ENCODE measurements at places on chromosomes 12 and 14.

- no peak for DNase-seq
Measured at GRCh38 chr12:88299567-88300101, 157.5 kb downstream of the TMTC3 start.

- DNase-seq = no peak
Measured at GRCh38 chr14:73428353-73428824, 30.0 kb downstream of the NUMB start.

DNA sequence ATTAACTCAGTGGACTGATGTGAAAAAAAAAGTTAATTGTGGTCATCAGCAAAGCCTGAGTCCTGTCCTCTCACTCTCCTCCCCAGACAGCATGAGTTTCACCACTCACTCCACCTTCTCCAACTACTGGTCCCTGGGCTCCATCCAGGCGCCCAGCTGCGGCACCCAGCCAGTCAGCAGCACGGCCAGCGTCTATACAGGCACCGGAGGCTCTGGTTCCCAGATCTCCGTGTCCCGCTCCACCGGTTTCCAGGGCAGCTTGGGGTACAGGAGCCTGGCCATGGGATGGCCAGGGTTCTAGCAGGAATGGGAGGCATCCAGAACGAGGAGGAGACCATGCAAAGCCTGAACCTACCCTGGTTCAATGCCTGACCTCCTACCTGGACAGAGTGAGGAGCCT is 6.0 kb downstream of the MED6 start:
- DNase-seq = no peak

- no peak for DNase-seq
Measured at GRCh38 chr12:44509471-44509870, 366.6 kb downstream of the NELL2 start.

GRCh38 chr14:72634691-72635616 is 258.9 kb downstream of the DPF3 start:
- DNase-seq = no peak

- DNase-seq = no peak
Measured at GRCh38 chr14:88380405-88380804, 5.1 kb upstream of the SPATA7 start.

- DNase-seq = no peak
Measured at GRCh38 chr14:40581264-40581663, 1025.4 kb upstream of the LRFN5 start.

DNA sequence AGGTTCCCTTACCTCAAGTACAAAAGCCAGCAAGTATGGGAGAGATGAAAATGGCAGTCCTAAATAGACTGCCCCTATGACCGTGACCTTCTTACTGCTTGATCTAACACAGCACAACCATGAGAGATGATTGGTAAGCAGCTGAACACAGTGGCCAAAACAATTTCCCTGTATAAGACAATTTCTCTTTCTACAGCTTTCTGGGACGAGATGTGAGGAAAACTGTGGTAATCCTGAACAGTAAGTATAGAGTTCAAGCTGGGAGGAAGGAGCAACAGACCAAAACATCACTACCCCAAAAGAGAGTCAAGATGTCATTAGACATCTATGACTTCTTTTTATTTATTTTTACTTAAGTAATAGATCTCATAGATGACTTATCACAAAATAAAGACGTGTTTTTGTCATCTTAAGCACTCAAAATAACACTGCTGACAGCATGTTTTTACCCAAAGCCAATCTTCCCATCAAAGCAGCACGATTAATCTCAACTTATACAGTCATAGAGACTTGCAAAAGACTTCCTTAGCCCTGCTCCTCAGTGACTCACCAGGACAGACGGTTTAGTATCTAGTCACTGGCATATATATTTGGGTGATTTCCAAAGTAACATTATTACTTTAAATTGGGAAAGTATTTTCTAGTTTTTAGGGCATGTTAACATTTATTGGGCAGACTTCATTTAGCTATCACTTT is 3.7 kb downstream of the TMEM52B start:
- DNase-seq = no peak

DNA sequence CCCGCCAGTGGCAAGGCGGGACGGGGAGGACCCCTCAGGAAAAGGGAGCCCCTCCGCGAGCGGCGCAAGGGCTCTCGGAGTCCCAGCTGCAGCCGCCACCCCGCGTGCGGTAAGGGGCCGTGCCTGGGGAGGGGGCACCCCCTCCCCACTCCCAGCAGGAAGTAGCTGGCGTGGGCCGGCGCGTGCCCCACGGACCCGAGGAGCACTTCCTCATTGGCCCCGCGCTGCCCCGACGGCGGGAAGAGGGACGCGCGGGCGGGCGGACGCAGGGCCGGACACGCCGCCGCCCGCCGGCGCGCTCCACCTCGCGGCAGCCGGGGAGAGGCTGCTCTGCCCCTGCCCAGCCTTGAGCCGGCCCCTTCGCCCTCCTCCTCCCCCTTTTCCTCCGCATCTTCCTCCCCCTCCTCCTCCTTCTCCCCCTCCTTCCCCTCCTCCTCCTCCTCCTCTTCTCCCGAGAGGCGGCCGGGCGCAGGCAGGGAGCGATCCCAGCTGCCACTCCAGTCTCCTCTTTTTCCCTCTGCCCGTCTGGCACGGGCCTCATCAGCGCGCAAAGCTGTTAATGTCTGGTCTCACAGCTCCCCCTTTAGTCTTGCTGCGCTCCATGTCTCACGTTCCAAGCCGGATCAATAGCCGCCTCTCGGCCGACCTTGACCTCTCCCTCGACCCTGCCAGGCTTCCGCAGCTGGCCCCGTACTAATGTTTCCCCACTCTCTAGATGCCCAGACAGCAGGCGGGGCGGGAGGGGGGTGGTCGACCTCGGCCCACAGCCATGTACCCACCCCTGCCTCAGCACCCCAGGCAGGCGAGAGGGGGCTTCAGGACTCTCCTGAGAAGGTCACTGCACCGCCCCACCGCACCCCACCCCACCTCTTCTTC is 2.6 kb upstream of the BCL11B start:
- peak; percentile 31 for DNase-seq

DNA sequence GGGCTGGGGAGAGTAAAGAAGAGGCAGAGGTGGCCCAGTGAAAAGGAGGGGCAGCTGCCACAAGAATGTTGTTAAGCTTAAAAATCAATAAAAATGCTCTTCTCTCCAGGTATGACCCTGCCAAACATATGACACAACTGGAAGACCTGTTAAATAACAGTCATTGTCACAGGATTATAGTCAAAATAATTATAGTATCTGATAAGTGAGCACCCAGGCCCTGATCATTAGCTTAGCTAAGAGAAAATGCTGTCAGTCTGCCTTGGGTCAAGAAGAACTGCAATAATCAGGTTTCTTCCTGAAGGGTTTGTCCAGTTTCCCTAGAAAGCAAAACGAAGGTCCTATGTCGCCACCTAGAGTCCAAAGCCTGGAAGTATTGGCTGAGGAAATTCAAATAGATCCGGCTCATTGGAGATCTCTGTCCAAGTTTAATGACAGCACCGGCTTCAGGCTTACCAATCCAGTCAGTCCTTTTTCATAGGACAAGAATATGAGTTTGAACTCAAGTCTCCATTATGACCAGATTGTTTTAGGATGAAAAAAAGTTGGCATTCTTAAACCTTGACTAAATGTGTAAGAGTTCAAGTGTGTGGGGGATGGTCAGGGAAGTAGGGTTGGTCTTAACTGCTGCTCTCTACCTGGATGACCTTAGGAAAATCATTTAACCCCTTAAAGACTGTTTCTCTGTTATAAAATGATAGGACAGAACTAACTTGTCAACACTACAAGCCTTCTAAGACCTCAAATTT is 22.5 kb upstream of the NKX2-8 start:
- DNase-seq = peak; percentile 13

DNA sequence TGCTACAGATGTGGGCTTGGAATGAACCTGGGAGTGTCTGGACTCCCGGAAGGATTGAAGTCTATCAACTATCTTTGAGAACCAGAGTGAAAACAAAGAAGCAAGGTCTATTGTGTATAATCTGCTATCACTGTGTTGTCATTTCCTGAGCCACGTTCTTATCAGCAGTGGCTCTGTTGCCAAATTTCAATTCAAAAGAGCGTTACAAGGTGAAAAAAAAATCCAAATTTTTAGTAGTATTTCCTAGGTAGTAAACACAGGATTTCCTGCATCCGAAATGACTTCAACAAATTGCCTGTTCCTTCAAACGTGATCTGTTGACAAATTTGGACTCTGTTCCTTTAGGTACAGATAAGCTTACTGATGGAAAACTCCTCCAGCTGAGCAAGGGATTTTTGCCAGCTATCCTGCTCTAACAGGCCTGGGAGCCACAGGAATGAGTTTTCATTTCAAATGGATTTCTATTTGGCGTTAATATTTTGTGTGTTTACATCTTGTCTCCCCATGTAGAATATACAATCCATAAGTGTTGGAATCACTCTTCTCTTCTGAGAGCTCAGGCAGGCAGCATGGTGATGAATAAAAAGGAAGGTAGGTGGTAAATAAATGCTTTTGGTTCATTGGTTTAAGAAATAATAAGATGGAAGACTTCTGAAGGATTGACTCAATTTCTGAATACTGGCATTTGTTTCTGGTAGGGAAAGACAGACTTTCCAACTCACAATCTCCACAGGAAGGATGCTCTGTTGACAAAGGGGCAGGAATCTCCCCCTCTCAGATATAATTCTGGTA is 58.5 kb downstream of the GPR135 start:
- DNase-seq = no peak

DNA sequence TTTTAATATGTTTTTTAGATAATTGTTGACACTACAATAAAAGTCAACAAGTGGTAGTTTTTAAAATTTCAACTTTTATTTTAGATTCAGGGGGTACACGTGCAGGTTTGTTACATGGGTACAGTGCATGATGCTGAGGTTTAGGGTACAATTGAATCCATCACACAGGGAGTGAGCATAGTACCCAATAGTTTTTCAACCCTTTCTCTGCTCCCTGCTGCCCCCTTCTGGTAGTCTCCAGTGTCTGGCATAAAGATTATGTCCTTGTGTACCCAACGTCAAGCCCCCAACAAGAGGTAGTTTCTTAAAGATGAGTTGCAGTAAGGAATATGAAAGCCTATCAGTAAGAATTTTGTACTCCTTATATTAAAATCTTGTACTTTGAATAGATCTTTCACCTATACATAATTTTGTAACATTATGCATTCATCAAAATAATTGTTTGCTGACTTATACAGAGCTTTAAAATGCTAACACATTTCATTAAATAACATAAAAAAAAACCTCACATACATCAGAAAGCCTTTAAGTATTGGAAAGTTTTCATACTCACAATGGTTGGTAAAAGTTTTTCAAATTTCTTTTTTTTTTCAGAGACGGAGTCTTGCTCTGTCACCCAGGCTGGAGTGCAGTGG is 5.4 kb upstream of the RALGAPA1 start:
- no peak for DNase-seq

DNA sequence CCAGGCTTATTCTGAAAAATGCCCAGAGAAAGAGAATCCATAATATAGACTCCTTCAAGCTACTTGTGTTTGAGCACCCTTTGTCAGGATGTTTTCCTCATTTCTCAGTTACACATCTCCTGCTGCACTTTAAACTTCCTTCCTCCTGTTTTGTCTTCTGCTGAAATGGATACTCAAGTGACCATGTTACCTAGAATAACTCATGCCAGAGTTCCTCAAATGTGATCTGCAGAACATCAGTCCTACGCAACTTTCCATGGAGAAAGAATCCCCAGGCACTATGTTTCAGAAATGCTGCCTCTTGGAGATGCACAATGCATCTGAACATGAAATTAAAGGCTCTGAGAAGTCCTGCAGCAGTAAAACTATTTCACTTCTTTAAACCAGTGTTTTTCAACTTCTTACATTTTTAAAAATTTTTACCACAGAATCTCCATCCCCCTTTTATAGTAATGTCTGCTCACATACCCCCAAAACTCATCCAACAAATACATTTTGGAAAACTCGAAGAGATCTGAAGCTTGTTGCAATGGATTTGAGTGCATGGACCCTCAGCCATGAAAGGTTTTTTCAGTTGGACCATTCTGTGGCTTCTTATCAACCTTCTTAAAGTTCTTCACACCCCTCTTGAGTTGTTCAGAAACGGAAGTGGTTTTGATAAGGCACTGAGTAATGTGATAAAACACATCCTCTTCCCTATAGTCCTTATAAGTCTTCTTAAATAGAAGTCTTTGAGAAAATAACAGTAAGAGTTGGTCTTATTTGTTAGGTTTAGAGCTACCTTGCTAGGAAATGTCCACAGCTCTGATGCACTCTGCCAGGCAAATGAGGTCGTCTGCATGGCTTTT is 84.5 kb upstream of the KCNA1 start:
- no peak for DNase-seq

DNA sequence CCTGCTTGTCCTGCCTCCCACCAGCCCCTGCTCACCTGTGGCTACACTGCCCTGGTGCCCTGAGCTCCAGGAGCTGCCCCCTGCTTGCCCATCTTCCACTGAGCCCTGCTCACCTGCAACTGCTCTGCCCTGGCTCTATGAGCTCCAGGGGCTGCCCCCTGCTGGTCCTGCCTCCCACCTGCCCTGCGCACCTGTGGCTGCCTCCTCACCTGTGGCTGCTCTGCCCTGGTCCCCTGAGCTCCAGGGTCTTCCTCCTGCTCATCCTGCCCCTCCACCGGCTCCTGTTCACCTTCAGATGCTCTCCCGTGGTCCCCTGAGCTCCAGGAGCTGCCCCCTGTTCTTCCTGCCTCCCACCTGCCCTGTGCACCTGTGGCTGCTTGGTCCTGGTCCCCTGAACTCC is 247.6 kb downstream of the TMEM121 start:
- DNase-seq = no peak

DNA sequence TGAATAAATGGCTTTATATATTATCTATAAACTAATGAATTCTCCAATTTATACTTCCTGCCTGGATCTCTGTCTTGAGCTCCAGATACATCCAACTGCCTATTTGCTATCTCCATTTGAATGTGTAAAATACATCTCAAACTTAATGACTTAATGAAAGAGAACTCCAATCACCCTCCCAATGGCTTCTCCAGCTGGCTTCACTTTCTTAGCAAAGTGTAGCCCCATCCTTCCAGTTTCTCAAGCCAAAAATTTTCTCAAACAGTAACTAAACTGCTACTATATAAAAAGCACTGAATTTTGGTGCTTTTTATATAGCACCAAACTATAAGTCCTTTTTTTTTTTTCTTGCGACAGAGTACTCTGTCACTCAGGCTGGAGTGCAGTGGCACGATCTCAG is 2.6 kb downstream of the CRY1 start:
- no peak for DNase-seq

GRCh38 chr14:101591582-101591981 is 30.3 kb downstream of the DIO3 start:
- DNase-seq = no peak

DNA sequence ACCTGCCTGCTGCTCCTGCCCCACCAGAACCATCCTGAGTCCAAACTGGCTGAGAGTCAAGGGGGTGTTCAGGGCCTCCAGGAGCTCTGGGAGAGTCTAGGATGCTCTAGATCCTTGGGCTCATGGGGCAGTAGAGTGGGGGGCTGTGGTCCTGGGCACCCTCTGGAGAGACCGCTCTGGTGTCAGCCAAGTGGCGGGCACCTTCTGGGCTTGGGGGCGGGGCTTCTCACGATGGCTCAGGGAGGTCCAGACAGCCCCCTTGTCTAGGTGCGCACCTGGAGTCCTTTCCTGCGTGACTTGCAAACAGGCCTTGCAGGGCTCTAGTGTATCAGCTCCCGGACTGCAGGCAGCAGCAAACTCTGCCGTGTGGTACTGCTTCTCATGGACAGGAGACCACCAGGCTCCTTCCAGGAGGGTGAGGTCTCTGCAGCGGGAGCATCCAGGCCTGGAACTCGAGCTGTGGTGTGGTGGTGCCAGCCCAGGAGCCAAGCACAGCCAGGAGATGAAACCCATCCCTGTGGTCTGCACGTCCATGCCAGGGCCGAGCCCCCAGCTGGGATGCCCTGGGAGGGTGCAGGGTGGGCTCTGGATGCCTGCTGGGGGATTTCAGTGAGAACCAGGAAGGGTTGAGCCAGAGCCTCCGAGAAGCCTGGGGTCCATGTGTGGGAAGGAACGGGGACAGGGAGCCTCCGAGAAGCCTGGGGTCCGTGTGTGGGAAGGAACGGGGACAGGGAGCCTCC is 15.0 kb downstream of the PACS2 start:
- no peak for DNase-seq

GRCh38 chr14:74949859-74950573 is 5.4 kb downstream of the PGF start:
- no peak for DNase-seq
